ENCODE measurements at places on chromosomes 13 and 19. TPM values are rescaled to one million over a fixed set of nuclear protein-coding genes. Genes with fewer than 3 reads are reported as not detected.
A peak's percentile ranks its signal among the peaks of the same experiment; 100 is the strongest.

DNA sequence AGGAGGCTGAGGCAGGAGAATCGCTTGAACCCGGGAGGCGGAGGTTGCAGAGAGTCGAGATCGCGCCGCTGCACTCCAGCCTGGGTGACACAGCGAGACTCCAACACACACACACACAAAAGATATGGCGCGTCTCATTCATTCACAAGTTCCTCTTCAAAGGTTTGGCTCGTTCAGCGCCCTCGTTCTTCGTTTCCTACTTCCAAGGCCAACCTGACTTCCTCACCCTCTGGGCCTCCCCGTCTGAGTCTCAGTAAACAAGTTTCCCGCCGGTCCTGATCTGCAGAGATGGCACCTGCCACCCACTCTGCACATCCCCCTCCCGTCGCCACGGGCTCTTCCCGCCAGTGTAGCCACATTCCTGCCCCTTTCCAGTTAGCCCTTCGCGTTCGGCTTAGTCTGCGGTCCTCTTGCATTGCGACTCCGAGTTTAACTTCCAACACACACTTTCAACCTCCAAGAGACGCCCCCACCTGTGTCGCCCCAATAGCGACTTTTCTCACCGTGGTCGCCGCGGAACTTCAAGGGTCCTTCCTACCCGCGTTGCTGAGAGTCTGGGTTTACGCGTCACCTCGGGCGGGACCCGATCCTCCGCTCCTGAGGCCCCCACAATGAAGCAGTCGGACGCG lies 1.3 kb upstream of the BSG start:
- DNase-seq = peak; percentile 38

- no peak for DNase-seq
Observed at GRCh38 chr19:50877338-50877737, 4.1 kb downstream of the KLK2 start.

DNA sequence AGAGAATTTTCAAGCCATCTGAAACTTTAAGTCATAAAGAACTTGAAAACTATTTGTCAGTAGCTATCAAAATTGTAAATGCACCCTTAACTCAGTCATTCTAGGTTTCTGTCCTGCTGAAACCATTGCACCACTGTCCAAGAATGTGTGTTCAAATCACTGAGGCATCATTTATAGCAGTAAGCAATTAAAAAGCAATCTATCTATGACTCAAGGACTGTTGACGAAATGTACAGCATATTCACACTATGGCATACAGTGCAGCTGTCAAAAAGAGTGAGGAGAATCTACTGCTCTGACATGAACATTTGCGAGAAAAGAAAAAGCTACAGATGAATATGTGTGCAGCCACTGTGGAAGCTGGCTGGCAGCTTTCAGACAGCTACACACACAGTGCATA lies 71.2 kb downstream of the ING1 start:
- DNase-seq = no peak

- DNase-seq = no peak
Observed at GRCh38 chr19:40800997-40801377, 2.0 kb downstream of the EGLN2 start.

- no peak for DNase-seq
Observed at GRCh38 chr19:17753976-17754375, 2.7 kb downstream of the FCHO1 start.

- no peak for DNase-seq
Observed at GRCh38 chr19:49940482-49940791, 11.1 kb upstream of the NUP62 start.

GRCh38 chr19:40433391-40434216 lies 7.8 kb upstream of the SERTAD1 start:
- DNase-seq = peak; percentile 85

DNA sequence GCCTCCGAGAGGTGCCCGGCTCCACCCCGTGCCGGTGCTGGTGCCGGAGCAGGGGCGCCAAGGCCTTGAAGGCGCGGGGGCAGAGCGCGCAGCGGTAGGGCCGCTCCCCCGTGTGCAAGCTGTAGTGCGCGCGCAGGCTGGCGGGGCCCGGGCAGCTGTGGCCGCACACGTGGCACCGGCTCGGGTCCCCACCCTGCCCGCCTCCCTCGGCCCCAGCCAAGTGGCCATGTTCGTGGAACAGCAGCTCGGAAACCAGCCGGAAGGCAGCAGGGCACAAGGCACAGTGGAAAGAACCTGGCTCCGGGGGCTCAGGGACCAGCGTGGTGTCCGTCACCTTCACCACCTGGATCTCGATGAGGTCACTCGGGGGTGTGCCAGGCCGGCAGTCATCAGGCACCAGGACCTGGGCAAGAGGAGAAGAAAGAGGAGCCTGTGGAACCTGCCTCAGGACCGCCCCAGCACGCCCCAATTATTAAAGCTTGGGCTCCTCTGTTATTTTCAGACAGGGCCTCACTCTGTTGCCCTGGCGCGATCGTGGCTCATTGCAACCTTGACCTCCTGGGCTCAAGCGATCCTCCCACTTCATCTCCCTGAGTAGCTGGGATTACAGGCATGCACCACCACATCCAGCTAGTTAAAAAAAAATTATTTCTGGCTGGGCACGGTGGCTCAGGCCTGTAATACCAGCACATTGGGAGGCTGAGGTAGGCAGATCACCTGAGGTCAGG lies 2.0 kb downstream of the ZNF784 start:
- DNase-seq = no peak

DNA sequence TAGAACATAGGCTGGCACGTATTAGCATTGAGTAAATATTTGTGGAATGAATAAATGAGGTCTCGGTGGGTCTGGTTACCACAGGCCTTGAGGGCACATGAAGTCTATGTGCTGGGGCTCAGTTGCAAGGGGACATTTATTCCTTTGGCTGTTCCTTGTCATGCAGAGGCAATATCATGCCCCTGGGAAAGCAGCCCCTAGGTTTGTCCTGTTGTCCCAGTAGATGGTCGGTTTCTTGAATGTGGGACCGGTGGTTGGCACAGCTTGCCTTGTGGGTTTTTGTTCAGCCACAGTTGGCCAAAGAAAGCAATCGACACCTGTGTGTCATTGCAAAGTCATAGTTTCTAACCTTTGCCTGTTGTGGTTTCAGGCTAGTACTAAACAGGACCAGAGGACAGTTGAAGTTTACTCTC lies 24.7 kb upstream of the GPR183 start:
- no peak for DNase-seq

- DNase-seq = no peak
Observed at GRCh38 chr19:42370626-42371175, 19.4 kb downstream of the CNFN start.

GRCh38 chr13:18212873-18213272 lies 968.8 kb downstream of the TUBA3C start:
- no peak for DNase-seq

DNA sequence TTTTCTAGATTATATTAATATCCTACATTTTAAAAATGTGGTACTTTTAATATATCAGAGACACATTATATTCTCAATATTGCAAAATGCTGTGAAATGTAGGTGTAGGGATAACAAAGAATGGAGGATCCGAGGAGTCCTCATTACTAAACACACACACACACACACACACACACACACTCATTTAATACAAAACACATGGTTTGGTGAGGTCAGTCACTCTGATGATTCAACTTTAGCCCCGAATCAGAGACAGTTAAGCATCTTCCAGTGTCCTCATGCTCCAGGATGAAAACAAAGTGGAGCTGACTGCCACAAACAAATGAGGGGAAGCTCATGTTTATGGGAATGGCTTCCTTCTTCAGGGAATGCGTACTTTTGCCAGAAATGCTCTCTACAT lies 147.5 kb downstream of the CYSLTR2 start:
- DNase-seq = no peak

DNA sequence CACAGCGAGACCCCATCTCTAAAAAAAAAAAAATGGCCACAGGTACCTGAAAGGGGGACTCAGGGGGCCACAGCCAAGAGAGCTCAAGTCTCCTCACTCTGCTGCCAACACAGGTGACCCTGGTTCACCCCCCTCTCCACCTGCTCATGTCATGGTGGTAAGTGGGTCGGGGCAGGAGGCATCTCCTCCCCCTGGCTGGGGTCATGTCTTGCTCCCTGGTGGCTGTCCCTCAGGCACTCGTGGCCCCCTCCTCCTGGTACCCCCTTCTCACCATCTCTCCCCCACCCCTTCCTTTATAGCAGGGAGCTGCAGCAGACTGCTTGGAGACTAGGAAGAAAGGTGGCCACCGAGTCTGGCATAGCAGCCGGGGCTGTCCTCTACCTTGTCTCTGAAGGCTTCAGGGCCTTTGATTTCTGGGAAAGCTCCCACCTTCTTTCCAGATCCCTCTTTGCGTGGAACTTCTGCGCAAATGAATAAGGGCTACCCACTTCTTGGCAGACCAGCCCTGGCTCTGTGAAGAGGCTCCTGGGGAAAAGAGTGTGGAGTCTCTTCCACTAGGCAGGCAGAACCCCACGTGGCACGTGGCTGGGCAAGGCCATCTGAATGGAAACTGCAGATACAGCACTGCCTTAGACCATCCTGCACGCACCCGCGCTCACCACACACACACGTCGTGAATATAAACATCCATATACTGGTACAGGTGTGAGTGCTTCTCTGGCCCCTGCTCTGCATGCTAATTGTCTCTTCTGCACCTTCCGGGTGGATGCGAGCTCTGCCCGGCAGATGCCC lies 20.1 kb upstream of the MIER2 start:
- DNase-seq = no peak

- no peak for DNase-seq
Observed at GRCh38 chr19:37716140-37716539, 3.4 kb downstream of the ZNF607 start.

DNA sequence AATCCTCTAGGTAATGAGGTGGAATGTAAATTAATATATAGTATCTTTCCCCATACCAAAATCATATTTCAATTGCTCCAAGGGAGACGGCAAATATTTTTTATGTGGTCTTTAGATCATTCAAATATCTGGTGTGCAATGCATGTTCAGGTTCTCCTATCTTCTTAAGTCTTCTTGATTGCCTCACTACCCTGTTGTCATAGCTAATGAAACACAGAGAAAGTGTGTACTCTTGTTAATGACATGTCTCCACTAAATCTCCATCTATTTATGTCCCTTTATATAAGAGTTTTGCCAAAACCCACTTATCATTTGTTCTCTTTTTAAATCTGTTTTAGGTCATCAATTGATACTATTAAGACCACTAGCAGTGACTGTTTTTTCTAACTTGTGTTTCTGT lies 6.6 kb downstream of the STARD13 start:
- no peak for DNase-seq

GRCh38 chr13:44437356-44438233 lies 64.0 kb downstream of the SERP2 start:
- no peak for DNase-seq

- no peak for DNase-seq
Observed at GRCh38 chr19:15114153-15114540, 6.9 kb downstream of the SYDE1 start.

- no peak for DNase-seq
Observed at GRCh38 chr13:45696610-45697226, 5.4 kb upstream of the CBY2 start.

DNA sequence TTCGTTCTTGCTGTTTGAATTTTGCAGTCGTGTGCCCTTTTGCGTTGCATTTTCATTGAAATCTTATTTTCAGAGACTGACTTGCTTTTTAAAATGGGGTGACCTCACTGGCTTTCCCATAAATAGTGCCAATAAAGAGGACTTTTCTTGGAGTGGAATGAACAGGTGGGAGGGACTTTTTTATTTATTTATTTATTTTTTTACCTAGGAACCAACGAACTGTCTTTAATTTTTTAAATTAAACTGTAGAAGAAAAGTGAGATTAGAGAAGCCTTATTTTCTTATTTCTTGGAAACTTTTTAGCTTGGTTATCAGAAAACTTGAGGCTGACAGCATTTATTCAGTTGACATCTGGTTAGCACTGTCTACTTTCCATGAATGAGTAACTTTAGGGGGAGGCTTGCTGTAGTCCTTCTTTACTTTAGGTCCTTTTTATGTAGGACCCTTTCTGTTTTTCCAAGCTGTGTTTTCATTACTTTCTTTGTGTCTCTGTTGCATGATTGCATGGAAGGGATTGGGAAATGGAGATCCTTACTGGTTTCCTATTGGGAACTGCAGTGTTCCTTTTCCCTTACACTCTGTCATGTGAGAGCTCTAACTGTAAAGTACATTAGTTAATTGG lies 1.7 kb downstream of the SLAIN1 start:
- DNase-seq = no peak

Gene DACH1
- 31.0 TPM for total RNA-seq

Gene KXD1
- 70.5 TPM for total RNA-seq

Gene TYROBP
- total RNA-seq = 94.6 TPM

Gene RPS5
- total RNA-seq = 614 TPM

Gene ACOD1
- total RNA-seq = not detected

Gene PLK5
- total RNA-seq = 0.89 TPM

Gene NCAN
- total RNA-seq = not detected

Gene CGB3
- not detected for total RNA-seq

Gene PROZ
- total RNA-seq = not detected

Gene ZNF460
- total RNA-seq = 63.1 TPM

Gene RAVER1
- 44.6 TPM for total RNA-seq

Gene NKPD1
- total RNA-seq = 0.52 TPM

Gene MEIOSIN
- total RNA-seq = not detected

Gene YJU2
- 19.5 TPM for total RNA-seq

Gene PDCD2L
- total RNA-seq = 5.7 TPM
